ENCODE measurements at places on chromosomes 5 and 9. TPM values are rescaled to one million over a fixed set of nuclear protein-coding genes. Genes with fewer than 3 reads are reported as not detected.

GRCh38 chr9:87109851-87110250 is 162.5 kb upstream of the GAS1 start:
- no peak for DNase-seq

GRCh38 chr9:73179589-73179988 is 27.9 kb downstream of the ANXA1 start:
- DNase-seq = no peak

GRCh38 chr9:113530022-113530635 is 66.6 kb downstream of the RGS3 start:
- DNase-seq = no peak

DNA sequence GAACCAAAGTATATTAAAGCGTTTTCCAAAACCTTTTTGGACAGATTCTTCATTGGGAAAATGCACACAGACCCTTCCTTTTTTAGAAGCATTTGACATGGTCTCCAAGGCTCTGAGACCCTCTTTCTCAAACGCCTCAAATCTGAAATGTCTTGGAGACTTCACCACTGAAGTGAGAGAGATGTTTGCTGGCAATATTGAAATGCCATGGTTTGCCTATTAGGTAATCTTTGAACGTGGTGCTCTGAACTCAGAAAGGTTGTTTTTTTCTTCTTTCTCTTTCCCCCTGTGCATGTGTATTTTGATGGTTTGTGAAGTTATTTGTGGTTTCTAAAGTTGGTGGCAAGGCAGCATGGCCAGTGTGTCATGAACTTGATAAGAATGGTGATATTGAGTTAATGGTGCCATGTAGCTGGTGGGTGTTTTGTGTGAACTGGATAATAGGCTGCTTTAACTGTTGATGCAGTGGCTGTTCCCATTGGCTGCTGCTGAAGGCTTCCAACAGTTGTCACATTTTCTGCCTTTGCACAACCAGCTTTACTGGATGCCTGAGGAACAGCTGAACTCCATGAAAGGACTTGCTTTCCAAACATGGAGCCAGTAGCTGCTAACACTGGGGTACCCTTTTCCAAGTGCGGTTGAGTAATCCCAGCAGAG is 1.7 kb downstream of the PALM2AKAP2 start:
- DNase-seq = no peak

Gene GFI1B
- total RNA-seq = not detected

DNA sequence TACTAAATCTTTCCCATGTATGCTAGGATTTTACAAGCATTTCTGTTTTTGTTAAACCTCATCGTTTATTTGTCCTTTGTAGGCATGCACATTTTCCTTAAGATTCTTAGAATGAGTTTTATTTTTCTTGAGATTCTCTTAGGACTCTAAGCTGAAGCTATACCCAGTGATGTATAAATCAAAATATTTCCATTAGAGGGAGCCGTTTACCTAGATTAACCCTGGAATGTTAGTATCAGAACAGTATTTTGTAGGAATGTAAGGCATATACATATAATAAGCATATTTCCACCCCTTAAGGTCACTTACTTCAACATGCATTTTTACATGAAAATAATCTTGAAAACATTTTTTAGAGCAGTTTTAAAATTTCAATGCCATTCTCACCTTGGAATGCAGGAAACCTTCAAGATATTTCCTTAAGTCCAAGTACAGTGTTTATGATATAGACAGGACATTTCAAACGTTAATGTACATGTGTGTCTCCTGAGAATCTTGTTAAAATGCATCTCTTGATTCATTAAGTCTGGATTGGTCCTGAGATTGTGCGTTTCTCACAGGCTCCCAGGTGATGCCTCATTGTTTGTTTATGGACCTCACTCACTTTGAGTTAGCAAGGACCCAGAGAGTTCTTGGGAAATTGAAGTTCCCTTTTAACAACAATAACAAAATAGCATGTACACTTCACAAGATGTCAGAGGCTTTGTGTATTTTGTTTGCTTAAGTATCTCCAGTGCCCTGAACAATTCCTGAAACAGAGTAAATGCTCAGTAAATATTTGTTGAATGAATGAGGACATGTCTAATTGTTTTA is 34.9 kb upstream of the FCHO2 start:
- DNase-seq = no peak

Gene C8G
- total RNA-seq = not detected

Gene CTSV
- 0.34 TPM for total RNA-seq

DNA sequence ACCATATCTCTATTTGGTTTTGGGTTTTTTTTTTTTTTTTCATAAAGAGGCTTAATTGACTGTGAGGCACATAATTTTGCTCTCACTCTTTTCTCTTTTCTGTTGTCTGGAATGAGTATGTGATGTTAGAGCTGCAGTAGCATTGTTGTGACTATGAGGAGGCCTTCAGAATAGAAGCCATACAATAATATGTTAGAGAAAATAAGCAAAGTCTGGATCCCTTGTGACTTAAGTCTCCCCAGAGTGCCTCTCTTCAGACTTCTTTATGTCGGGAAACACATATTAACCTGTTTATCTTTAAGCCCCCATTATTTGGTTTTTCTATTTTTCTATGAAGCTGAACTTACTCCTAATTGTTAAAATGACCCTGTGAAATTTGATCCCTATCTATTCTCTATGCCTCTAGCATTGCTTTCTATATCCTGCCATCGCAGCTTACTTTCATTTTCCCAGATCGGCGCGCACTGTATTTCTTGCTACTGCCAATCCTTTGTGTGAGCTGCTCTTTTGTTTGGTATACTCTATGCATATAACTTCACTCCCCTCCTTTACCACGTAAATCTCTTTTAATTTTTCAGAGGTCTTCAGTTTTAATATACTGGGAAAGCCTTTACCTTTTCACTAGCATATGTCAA is 372.5 kb upstream of the KCNN2 start:
- DNase-seq = no peak

Gene ROPN1L
- total RNA-seq = 0.39 TPM

DNA sequence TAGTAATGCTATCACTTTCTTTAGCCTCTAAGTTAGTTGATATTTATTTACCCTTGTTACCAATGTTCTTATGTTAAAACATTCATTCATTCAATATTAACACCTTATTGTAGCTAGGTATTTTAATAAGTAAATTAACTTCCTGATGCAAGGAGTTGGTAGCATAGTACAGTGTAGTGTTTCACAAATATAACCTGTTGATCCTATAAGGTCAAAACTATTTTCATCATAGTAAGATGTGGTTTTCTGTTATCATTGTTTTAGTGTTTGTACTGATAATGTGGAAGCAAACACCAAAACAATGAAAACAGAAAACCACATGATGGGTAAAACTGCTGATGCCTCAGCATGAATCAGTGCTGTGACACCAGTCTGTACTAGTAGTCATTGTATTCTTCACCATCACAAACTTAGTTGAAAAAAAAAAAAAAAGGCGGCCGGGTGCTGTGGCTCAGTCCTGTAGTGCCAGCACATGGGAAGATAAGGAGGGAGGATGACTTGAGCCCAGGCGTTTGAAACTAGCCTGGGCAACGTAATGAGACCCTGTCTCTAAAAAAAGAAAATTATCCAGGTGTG is 36.5 kb downstream of the ZCCHC7 start:
- DNase-seq = no peak

Gene ACOT12
- not detected for total RNA-seq

Gene PTPN3
- total RNA-seq = 7.2 TPM

- DNase-seq = no peak
These were observed 4.7 kb downstream of the GOLGA2 start for GRCh38 chr9:128271112-128271511.

Gene CDC20B
- total RNA-seq = not detected

DNA sequence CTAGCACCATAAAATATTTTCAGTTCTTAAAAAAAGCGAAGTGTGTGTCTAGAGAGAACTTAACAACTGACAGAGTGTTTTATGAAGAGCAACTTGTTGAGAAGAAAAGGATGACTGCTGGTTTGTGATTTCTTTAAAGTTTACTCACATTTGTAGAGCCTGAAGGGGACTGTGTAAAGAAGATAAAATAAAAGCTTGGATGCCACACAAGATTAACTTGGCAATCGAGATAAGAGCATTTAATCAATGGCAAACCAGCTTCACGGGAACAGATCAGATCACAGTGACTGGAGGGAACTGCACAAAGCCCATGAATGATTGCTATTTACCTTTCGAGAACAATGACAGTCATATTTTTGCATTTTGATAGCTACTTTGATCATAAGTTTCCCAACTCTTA is 2013.1 kb upstream of the CDH9 start:
- no peak for DNase-seq

DNA sequence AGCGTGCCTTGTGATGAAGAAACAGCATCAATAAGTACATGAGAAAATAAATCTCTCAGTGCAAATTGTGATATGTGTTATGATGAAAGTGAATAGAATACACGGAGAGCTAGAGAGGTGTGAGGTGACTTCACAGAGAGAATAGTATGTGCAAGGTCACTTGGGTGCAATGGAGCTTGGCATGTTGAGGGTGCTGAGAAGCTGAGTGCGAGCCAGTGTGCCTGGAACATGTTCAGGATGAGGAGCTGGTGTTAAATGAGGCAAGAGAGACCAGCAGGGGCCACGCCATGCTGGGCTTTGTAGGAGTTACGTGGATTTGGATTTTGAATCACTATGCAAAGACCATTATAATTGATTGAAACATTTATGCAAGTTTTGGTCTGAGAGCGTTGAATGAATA is 12.8 kb upstream of the RPS23 start:
- DNase-seq = no peak

- DNase-seq = no peak
These were observed 80.0 kb upstream of the SNX2 start for GRCh38 chr5:122694884-122695283.

- no peak for DNase-seq
These were observed 1.6 kb upstream of the NKX2-5 start for GRCh38 chr5:173236531-173237142.

- DNase-seq = no peak
These were observed 30.1 kb downstream of the PRKACG start for GRCh38 chr9:68983522-68984424.

Gene NEURL1B
- 5.4 TPM for total RNA-seq

- DNase-seq = no peak
These were observed 2.6 kb upstream of the CCDC187 start for GRCh38 chr9:136306211-136307208.

- no peak for DNase-seq
These were observed 4.5 kb downstream of the REEP5 start for GRCh38 chr5:112917453-112917995.
